ENCODE measurements at places on chromosomes 1 and 21.

GRCh38 chr21:33608559-33608958, 20.1 kb upstream of the DONSON start:
- no peak for DNase-seq

DNA sequence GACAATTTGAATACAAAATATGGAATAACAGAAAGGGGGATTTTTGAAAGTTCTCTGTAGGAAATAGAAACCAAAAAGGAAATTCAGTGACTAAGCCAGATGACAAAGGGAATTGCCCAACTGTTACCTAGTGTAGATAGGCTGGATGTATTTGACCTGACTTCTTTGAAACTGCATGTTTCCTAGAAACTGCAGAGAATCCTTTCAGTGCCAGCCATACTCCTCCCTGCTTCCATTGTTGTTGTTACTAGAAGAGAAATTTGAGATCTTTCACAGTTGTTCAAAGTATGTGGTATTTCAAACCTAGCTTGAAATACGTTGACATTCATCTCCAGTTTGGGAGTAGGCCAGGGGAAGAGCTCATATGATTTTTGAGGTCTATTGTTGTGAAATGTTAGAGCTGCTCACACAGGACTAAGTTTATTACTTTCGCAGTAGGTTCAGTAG, 1.8 kb upstream of the GBP5 start:
- no peak for DNase-seq

DNA sequence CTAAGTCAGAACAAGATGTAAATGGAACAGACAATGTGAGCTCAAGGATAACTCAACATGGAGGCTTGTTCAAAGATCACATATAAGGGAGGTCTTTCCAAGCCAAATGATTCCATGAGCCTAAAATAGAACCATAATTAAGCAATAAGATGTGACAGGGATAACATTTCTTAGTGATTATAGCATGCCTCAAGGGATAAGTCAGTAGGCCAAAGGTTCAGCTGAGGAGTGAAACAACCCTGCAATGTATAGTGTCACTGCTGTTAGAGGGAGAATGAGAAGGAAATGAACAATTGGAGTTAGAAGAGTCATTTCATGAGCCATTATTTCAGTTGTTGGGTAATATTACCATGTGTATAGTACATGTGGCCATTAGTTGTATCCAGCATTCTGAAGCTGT, 25.0 kb downstream of the GORAB start:
- DNase-seq = no peak

GRCh38 chr1:215453440-215453839, 113.7 kb upstream of the KCTD3 start:
- no peak for DNase-seq

DNA sequence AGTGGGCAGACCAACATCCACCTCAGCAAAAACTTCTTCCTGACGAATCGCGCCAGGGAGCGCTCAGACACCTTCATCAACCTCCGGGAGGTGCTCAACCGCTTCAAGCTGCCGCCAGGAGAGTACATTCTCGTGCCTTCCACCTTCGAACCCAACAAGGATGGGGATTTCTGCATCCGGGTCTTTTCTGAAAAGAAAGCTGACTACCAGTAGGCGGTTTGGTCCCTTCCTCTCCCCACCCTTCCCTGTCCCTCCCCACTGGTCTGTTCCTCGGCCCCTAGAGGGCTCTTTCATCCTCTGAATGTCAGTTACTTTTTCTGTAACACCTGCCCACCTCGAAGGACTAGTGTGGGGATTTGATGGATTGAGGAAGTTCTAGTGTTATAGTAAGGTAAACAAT, 46.9 kb downstream of the CAPN2 start:
- no peak for DNase-seq

GRCh38 chr1:943545-944340, 15.3 kb downstream of the NOC2L start:
- no peak for DNase-seq

DNA sequence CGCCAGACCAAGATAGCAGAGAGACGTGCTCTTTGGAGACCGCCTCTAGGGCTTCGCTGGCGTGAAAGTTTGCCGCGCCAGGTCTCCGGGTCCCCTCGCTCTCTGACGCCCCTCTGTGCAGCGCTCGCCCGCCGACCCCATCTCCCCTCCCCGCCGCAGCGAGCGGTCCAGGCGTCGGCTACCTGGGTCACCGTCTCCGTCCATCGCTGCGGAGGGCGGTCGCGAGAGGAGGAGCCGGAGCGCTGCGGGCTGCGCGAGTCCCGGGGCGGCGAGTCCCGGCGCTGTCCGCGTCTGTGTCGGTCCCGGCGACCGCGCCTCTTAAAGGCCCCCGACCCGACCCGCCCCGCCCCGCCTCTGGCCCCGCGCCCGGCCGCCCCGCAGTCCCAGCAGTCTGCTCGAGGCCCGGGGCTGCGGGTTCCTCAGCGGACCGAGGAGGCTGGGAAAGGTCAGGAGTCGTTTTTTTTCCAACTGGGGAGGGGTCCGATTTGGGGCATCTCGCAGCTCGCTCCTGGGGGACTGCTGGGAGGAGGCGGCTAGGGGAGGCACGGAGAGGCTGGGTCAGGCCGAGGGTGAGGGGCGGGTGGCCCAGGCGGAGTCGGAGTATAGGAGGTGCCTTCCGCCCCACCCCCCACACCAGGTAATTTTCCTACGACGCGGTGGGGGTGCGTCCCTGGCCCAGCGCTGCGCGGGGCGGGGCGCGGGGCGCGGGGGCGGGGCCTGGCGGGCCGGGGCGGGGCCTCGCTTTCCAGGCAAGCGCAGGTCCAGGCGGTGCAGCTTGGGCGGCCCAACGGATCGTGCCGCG, at the start of the genes FBXO2 and FBXO44:
FBXO2 (minus strand) TSS at position 293 of the 802 bp plus-strand sequence; CDS start at position 204, 89 bp downstream.
FBXO44 (plus strand) TSS at position 741 of the 802 bp plus-strand sequence. CDS start 959 bp downstream, outside the sequence.
- DNase-seq = peak; percentile 60

- peak; percentile 81 for DNase-seq
Measured at GRCh38 chr1:161098210-161099068, at the start of gene KLHDC9. Gene KLHDC9 (plus strand): TSS chr1:161098361. CDS start chr1:161098536, 175 bp downstream.

- no peak for DNase-seq
Measured at GRCh38 chr1:91501523-91501851, 836 bp downstream of the CDC7 start.

DNA sequence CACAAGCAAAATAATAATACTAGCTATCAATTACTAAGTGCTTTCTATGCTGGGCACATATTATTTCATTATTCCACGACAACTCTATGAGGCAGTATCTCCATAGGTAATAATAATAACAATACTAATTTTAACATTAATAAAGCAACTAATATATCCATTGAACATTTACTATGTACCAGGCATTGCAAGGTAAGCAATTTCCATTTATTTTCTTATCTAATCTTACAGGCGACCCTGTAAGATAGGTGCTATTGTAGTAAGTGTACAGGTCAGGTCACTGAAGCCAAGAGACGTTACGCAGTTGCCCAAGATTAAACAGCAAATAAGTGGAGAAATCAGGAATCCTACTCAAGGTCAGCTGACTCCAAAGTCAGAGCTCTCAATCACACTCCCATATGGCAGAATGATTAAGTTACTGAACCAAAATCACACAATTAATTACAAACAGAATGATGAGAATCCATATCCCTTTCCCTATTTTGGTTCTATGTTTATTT, 198.4 kb downstream of the SLC45A1 start:
- DNase-seq = no peak

GRCh38 chr1:145906954-145907753, 2.7 kb downstream of the ITGA10 start:
- DNase-seq = no peak

DNA sequence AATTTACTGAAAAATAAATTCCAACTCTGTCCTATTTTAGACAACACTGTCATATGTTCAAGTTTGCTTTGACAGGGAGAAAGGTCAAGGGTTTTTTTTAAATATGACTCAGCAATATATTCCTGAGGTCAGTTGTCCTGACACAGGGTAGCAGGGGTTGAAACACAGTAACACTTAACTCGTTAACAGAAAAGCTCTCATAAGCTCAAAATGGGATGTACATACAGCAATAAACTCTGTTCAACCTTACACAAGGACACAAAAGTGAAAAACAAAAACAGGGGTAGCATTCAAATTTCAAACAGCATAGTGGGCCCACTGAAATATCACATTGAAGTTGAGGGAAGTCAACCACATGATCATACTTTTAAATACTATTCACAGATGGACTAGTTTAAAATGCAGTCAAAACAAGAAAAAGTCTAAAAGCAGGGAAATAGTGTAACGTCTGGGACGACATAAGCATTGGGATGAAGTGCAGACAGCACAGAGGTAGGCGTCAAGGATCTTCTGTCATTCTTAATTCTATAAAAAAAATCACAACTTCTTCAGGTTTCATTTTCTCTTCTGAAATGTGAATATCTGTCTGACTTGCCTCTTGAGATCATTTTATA, 89.9 kb downstream of the SLC44A5 start:
- no peak for DNase-seq

- DNase-seq = no peak
Measured at GRCh38 chr1:209855006-209855405, 27.2 kb downstream of the UTP25 start.

- DNase-seq = no peak
Measured at GRCh38 chr21:15061279-15061678, 3.5 kb downstream of the NRIP1 start.

GRCh38 chr1:155177192-155177917, 3.7 kb downstream of the TRIM46 start:
- no peak for DNase-seq

GRCh38 chr1:4931486-4931885, 277.1 kb downstream of the AJAP1 start:
- no peak for DNase-seq

DNA sequence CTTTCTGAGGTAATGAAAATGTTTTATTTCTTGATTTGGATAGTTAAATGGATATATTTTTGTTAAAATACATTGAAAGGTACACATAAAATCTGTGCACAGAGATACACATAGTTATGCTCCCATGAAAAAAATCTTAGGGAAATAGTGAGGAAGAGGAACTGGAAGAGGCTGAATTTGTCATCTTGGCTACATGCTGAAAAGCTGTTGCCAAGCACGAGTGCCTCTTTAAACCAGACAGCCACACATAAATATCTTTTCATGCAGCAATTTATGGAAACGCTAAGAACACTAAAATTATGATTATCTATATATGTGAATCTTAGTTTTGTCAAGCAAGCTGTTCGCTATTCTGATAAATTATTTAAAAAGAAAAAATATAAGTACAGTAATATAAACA, 12.8 kb upstream of the ADAR start:
- no peak for DNase-seq

DNA sequence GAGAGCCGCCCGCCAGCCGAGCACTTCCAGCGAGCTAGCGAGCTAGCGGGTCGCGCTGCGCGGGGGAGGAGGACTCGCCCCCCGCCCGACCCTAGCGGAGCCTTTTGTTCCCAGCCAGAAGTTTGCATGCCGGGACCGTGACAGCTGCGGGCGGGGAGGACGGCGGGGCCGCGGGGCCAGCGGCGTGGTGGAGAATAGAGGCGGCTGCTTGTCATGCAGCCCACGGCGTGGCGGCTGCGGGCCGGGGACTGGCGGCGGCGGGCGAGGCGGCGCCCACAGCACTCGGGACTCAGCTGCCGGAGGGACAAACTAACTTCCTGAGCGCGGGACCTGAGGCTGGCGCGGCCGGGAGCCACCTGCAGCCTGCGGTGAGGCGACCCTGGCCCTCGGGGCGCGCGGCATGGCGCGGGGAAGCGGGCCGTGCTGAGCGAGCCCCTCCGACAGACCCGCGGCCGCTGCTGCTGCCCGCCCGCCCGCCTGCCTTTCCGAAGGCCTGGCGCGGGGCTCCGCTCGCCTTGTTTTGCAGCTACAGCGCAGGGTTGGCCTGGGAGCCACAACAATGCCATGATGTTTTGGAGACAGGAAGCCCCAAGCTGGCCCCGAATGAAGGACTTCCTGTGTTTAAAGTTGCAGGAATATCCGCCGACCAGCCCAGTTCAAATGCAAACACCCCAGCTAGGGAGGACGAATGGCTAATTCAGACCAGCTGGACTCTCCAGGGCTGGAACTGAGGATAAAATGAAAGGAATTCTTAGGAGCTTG, 82.2 kb upstream of the BMP8A start:
- no peak for DNase-seq

DNA sequence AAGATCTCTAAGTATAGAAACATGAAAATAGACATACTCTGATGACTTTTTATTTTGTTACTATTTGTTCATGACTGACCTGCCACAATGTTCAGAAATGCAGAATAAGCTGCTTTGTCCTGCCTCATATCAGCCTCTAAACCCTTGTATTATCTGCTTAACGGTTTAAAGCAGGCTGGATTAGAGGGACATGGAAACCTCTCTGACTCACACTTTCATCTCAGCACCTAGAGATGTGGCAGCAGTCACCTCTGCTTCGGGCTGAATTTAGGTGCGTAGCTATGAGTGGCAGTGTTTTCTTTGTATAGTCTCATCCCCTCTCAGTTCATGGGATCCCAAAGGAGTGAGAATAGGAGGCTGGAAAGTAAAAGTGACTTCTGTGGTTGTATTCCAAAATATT, 255.4 kb downstream of the RGS7 start:
- no peak for DNase-seq

DNA sequence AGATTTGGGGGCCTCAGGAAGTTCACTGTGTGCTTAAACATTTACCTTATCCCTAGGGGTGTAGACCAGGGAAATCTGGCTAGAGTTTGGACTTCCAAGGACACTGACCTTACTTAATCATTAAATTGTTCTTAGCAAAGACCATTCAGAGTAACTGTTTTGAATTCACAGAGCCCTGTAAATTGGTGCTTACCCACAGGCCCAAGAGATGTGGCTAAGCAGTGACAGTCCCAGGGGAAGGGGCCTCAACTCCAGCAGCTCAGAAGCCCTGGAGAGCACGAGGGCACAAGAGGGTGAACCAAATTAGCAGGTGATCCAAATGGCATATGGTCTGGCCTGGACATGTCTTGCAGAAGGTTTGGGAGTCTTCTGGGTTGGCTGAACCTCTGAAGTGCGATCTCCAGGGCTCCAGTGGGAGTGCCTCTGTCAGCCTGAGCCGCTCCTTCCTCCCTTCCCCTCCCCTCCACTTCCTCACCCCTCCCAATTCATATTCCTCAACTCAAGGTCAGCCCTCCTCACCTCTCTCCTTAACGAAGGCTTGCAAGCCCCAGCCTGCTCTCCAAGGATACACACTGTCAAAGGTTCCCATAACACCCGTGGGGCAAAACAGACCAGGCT, 4.3 kb downstream of the PAQR7 start:
- DNase-seq = no peak

DNA sequence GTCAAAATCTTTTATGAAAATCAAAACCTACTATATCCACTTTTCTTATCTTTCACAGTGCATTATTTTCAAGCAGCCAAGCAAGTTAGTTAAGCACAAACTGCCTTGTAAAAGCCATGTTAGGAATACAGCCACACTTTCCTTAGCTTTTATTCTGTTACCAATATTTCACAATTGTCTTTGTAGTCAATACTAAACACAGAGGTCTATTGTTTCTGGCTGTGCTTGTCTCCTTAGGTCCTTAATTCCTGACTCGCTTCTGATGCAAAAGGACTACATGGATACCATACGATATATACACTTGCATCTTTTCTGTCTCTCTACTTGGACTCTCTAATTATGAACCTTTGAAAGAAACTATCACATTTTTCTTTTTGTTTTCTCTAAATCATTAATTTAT, 331.8 kb downstream of the NEGR1 start:
- no peak for DNase-seq

- no peak for DNase-seq
Measured at GRCh38 chr1:110643879-110644472, 30.8 kb downstream of the KCNA3 start.

Data from activated CD4-positive, alpha-beta memory T cell treated with anti-CD3 and anti-CD28 coated beads, Interleukin-2, amount 10 ng/mL, durations not matched to agents 7 days and 5 days (primary cell).